ENCODE measurements at places on chromosomes 6 and 20. TPM values are rescaled to one million over a fixed set of nuclear protein-coding genes. Genes with fewer than 3 reads are reported as not detected.

GRCh38 chr6:157238346-157238745 lies 85.0 kb downstream of the TMEM242 start:
- H3K27ac ChIP-seq = peak overlapping the region; percentile 5
- DNase-seq = no peak
- H3K4me1 ChIP-seq = peaks cover 26% of the 10 kb centered on the region
- peaks cover 52% of the 10 kb centered on the region for H3K27me3 ChIP-seq
- H3K4me3 ChIP-seq = no peak overlapping the region

The ERVFRD-1 gene
- not detected for total RNA-seq

GRCh38 chr6:141326925-141327324 lies 805.8 kb upstream of the GJE1 start:
- no peak overlapping the region for H3K27ac ChIP-seq
- H3K4me1 ChIP-seq = no peaks in the 10 kb centered on the region
- no peaks in the 10 kb centered on the region for H3K36me3 ChIP-seq
- peak overlapping the region; percentile 28 for H3K4me3 ChIP-seq
- no peaks in the 10 kb centered on the region for H3K27me3 ChIP-seq

DNA sequence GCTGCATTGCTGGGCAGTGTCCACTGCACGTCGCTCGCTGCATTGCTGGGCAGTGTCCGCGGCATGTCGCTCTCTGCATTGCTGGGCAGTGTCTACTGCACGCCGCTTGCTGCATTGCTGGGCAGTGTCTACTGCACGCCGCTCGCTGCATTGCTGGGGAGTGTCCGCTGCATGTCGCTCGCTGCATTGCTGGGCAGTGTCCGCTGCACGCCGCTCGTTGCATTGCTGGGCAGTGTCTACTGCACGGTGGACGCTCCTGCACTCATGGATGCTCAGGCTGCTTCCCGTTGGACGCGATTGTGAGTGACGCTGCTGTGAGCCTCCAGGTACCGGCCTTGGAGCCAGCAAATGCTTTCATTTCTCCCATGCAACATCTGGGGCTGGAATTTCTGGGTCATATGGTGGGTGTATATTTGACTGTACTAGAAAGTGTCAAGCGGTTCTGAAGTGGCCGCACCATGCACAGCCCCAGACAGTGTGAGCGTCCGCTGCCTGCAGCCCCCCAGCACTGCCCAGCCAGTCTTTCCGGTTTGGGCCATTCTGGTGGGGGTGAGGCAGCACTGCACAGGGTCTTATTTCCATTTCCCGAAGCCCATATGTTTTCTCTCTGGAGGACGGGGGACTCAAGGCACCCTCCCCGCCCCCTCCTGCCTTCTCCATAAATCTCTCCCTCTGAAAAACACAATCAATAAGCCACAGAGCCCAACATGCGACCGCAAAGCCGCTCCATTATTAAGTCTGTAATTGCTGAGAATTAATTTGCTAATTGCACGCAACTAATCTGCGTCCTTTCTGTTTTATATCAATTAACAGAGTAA lies 97.4 kb downstream of the YTHDF1 start:
- H3K27me3 ChIP-seq = no peaks in the 10 kb centered on the region
- no peak overlapping the region for H3K4me3 ChIP-seq
- no peak overlapping the region for H3K27ac ChIP-seq

DNA sequence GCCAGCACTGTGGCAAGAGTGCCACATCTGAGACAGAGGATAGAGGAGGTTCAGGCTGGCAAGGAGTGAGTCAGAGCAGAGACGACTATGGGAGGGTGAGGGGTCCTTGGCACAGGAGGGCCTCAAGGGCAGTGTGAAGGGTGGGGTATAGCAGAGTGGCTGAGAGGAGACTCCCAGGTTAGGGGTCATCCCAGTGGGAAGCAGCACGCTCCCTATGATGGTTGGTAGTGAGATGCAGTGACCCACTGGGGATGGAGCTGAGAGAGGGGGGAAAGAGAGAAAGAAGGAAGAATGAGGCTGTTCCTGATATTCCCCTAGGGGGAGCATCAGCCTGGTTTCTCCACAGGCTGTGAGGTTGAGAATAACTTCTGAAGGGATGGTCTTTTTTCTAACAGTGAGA lies 97.3 kb downstream of the INSM1 start:
- H3K27ac ChIP-seq = no peak overlapping the region
- no peak overlapping the region for H3K4me3 ChIP-seq
- DNase-seq = no peak
- H3K4me1 ChIP-seq = peaks cover 13% of the 10 kb centered on the region
- no peaks in the 10 kb centered on the region for H3K27me3 ChIP-seq

GRCh38 chr20:63217706-63218105 lies 1.8 kb upstream of the YTHDF1 start:
- peaks cover 25% of the 10 kb centered on the region for H3K36me3 ChIP-seq
- H3K4me1 ChIP-seq = peaks cover 33% of the 10 kb centered on the region
- peaks cover 4% of the 10 kb centered on the region for H3K27me3 ChIP-seq
- no peak for DNase-seq
- no peak overlapping the region for H3K4me3 ChIP-seq

GRCh38 chr20:63517376-63518309 lies 2.9 kb upstream of the PPDPF start:
- H3K27me3 ChIP-seq = peaks cover 20% of the 10 kb centered on the region
- no peak for DNase-seq
- H3K36me3 ChIP-seq = peaks cover 13% of the 10 kb centered on the region
- peaks cover 8% of the 10 kb centered on the region for H3K4me1 ChIP-seq
- H3K4me3 ChIP-seq = no peak overlapping the region
- no peak overlapping the region for H3K27ac ChIP-seq

GRCh38 chr20:58229198-58229798 lies 845 bp upstream of the ANKRD60 start:
- peaks cover 10% of the 10 kb centered on the region for H3K36me3 ChIP-seq
- DNase-seq = no peak
- H3K4me1 ChIP-seq = peaks cover 8% of the 10 kb centered on the region
- no peak overlapping the region for H3K27ac ChIP-seq
- peaks cover 39% of the 10 kb centered on the region for H3K27me3 ChIP-seq

The KCNK16 gene
- total RNA-seq = not detected

The TAAR2 gene
- total RNA-seq = not detected

The AGPAT4 gene
- 4.3 TPM for total RNA-seq

The TRIM15 gene
- total RNA-seq = not detected

GRCh38 chr6:69343851-69344250 lies 453.0 kb downstream of the LMBRD1 start:
- DNase-seq = no peak
- H3K27me3 ChIP-seq = no peaks in the 10 kb centered on the region
- no peaks in the 10 kb centered on the region for H3K4me1 ChIP-seq
- H3K36me3 ChIP-seq = no peaks in the 10 kb centered on the region

- no peaks in the 10 kb centered on the region for H3K36me3 ChIP-seq
- DNase-seq = no peak
- H3K27ac ChIP-seq = no peak overlapping the region
- no peaks in the 10 kb centered on the region for H3K4me1 ChIP-seq
- H3K4me3 ChIP-seq = no peak overlapping the region
Observed at GRCh38 chr20:14497004-14497403, 159.6 kb upstream of the FLRT3 start.

DNA sequence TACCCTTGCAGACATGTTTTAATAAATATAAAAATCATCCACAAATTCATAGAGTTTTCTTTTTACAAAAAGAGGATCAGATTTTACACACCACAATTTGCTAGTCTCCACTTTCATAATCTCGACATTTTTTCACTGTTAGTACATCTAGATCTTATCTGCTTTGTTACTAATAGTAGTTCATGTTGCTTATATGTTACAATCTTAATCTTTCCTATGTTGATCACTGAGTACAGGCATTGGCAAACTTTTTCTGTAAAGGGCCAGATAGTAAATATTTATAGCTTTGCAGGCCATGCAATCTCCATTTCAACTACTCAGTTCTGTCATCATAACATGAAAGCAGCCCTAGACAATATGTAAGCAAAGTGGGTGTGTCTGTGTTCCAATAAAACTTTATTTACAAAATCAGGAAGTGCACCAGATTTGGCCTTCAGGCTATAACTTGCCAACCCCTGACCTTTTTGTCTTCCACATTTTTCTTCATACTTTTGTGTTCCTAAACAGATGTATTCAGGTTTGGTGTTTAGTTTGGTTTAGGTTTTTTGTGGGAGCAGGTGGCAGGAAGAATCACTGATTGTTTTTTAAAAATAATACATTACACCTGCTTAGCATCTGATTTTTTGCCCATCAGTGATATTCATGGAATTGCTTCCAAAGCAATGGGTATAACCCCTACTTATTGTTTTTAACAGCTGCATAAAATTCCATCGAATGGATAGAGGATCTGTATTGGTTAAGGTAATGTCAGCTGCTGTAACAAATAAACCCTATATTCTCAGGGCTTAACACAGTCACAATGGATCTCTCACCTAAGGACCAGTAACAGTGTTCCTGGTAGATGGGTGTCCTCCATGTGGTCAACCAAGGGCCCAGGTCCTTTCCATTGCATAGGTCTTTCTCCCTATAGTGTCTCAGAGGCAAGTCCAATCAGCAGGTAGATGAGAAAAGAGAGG lies 61.2 kb downstream of the EYA2 start:
- H3K27ac ChIP-seq = no peak overlapping the region
- H3K4me1 ChIP-seq = no peaks in the 10 kb centered on the region
- H3K36me3 ChIP-seq = no peaks in the 10 kb centered on the region
- H3K27me3 ChIP-seq = peaks cover 2% of the 10 kb centered on the region

DNA sequence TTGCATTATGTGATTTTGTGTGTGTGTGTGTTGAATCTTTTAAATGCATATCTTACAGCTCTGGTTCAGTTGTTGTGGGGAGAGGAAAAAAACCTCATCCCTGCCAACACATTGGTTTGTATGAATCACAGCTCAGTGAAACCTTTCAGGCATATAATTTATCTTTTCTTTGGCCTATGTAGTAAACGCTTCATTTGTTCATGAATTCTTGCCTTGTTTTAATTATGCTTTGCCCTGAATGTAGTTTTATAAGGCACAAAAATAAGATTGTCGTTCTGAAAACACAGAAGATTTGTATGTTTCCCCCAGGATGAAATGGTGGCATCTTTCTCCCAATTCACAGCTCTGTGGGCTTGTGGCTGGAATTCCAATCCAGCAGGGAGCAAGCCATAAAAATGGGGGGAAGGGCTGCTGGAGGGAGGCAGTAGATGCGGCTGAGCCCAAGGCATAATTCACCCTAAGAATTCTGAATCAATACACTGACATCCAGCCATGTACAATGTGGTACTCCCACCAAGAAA lies 45.1 kb downstream of the BCAS1 start:
- H3K27me3 ChIP-seq = peaks cover 4% of the 10 kb centered on the region
- H3K36me3 ChIP-seq = no peaks in the 10 kb centered on the region
- H3K27ac ChIP-seq = no peak overlapping the region
- no peak overlapping the region for H3K4me3 ChIP-seq
- H3K4me1 ChIP-seq = no peaks in the 10 kb centered on the region
- DNase-seq = no peak

GRCh38 chr6:156601152-156602065 lies 175.8 kb upstream of the ARID1B start:
- no peak overlapping the region for H3K27ac ChIP-seq
- no peak for DNase-seq
- H3K4me3 ChIP-seq = no peak overlapping the region
- H3K36me3 ChIP-seq = no peaks in the 10 kb centered on the region
- no peaks in the 10 kb centered on the region for H3K4me1 ChIP-seq

- peaks cover 27% of the 10 kb centered on the region for H3K4me1 ChIP-seq
- H3K4me3 ChIP-seq = no peak overlapping the region
- H3K27me3 ChIP-seq = peaks cover 1% of the 10 kb centered on the region
- no peak for DNase-seq
- H3K27ac ChIP-seq = peak overlapping the region; percentile 67
Observed at GRCh38 chr6:130381012-130381411, 15.2 kb downstream of the TMEM200A start.

- no peak for DNase-seq
- no peaks in the 10 kb centered on the region for H3K36me3 ChIP-seq
- no peak overlapping the region for H3K4me3 ChIP-seq
Observed at GRCh38 chr6:129141499-129141898, 258.6 kb downstream of the LAMA2 start.

DNA sequence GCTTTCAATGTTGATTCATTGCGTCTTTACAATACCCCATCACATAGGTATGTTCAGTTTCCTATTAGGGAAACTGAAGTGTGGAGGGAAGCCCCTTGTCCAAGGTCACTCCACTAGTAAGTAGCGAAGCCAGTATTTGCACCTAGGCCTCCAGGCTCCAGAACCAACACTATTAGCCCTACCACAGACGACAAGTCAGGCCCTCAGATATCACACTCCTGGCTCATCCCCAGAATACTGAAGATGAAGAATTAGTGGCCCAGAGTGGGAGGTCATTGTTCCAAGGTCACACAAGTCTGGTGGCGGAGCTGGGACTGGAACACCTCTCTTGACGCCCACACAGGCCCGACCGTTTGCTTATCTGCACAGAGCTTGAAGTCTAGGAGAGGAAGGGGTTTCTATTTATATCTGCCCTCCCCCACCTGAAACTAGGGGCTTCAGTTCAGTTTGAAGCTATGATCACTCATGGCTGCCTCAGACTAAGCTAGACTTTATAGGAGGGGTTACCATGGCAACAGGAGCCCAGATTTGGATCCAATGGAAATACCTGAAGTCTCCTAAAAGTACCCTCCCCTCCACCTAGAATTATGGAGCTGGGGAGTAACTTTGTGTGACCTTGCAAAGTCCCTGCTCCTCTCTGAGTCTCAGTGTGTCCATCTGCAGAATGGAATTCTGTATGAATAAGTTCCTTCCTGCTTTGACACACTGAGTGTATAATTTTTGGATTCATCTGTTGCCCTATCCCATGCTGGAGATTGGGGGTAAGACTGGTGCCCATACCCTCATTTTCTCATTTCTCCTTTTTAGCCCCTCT lies 2.2 kb downstream of the SNTA1 start:
- H3K27ac ChIP-seq = no peak overlapping the region
- H3K36me3 ChIP-seq = no peaks in the 10 kb centered on the region
- no peak overlapping the region for H3K4me3 ChIP-seq
- DNase-seq = no peak
- H3K4me1 ChIP-seq = peaks cover 29% of the 10 kb centered on the region

The SLC52A3 gene
- total RNA-seq = not detected

DNA sequence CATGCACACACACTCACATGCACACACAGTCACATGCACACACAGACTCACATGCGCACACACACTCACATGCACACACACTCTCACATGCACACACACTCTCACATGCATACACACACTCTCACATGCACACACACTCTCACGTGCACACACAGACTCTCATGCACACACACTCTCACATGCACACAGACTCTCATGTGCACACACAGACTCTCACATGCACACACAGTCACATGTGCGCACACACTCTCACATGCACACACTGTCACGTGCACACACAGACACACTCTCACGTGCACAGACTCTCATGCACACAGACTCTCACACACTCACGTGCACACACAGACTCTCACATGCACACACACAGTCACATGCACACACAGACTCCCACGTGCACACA lies 36.6 kb upstream of the VSX1 start:
- H3K27ac ChIP-seq = no peak overlapping the region
- no peaks in the 10 kb centered on the region for H3K36me3 ChIP-seq
- no peaks in the 10 kb centered on the region for H3K4me1 ChIP-seq
- H3K4me3 ChIP-seq = no peak overlapping the region
- peaks cover 13% of the 10 kb centered on the region for H3K27me3 ChIP-seq

- peaks cover 30% of the 10 kb centered on the region for H3K27me3 ChIP-seq
- no peak for DNase-seq
- H3K36me3 ChIP-seq = no peaks in the 10 kb centered on the region
- peaks cover 17% of the 10 kb centered on the region for H3K4me1 ChIP-seq
Observed at GRCh38 chr20:8128291-8129060, 3.6 kb upstream of the PLCB1 start.

GRCh38 chr6:149209871-149210775 lies 107.4 kb upstream of the TAB2 start:
- peaks cover 23% of the 10 kb centered on the region for H3K36me3 ChIP-seq
- H3K27me3 ChIP-seq = no peaks in the 10 kb centered on the region
- H3K4me1 ChIP-seq = no peaks in the 10 kb centered on the region
- H3K4me3 ChIP-seq = peak overlapping the region; percentile 42
- H3K27ac ChIP-seq = peak overlapping the region; percentile 82
- peak; percentile 44 for DNase-seq

All from activated CD8-positive, alpha-beta T cell treated with anti-CD3 and anti-CD28 coated beads, Interleukin-2, amount 10 ng/mL, durations not matched to agents 7 days and 5 days (primary cell).